EH (cell line): ENCODE measurements at places on chromosomes 7 and 10.

DNA sequence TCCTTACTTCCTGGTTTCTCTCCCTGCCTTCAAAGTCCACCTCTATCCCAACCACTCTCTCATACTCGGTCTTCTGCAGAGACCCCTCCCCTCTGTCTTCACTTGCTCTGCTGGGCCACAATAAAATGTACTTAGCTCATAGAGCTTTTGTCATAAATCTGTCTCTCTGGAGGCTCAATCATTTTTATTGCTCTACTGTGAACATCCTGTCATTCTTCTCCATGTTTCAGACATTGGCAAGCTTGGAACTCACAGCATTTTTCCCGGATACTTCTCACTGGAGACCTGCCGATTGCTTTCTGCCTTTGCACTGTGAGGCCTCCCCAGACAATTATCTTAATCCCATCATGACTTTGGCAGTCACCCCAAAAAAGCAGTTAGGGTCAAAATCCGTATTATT, 192.3 kb upstream of the ZMIZ1 start:
- DNase-seq, result no peak

GRCh38 chr7:69603351-69603750, 5.1 kb downstream of the AUTS2 start:
- DNase-seq, result no peak

GRCh38 chr10:103021900-103022293, 103.8 kb downstream of the CNNM2 start:
- peak; percentile 64 for DNase-seq

DNA sequence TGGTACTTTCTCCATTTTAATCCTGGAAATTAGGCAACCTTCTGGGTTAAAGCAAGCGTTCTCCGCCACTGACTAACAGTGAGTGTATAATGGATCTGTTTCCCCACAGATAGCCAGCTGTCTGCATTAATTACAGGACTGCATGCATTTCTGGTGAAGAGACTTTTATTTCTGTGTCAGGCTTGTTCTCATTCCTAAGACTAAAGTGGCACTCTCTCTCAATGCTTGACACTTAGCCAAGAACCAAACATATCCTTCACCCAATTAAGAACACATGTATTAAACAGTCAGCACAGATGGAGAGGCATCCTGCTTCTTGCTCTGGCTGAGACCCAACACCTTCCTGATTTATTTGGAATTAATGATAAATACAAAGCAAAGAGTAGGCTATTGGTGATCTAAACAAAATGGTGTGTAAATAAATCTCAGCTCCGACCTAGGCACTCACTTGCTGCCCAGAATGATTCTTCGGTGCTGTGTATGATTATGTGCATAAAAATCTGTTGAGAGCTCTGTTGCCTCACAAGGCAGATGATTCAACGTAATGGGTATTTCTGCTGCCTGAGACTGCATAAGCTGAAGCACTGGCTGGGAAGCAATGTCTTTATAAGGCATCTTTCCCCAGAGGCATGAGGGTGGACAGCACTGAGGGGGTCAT, 16.8 kb downstream of the CALU start:
- peak; percentile 98 for DNase-seq

DNA sequence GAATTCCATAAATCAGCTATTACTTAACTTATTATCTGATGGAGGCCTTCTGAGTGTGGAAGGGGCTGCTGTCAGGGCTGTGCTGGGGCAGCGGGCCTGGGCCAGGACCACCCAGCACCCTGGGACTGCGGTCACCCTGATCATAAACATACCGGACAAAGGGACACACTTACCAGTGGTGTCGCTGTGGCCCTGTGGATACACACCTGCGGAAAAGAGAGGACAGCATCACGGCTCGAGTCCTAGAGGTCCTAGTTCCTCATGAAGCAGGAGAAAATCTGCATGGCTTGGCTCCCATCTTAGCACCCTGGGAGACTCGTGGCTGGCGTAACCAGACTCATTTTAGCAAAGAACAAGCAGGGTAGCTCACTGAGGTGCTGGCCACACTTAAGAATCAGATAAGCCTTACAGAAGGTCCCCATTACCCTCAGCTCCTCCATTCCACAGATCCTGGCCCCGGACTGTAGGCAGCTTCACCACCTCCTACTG, 17.7 kb downstream of the IL15RA start:
- no peak for DNase-seq

DNA sequence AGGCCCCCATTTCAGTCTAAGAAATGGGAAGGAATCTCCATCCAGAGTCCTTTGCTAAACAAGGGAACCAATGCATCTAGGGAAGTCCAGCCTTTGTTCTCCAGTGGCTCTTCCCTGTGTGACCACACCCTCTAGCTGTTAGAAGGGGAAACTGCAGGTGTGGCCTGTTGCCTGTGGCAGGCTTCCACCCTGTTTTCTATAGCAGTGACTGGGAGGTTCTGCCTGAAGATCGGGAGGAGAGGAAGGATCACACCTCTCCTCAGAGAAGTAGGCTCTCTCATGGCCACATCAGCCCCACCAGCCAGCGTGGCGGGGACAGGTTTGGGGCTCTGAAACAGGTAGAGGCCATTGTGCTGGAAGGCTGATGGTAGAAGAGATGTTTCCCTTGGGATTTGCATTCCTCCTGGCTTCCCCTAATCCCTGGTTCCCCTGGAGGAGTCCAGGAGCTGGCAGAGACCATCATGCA, 47.7 kb upstream of the TRIM8 start:
- DNase-seq, result peak; percentile 68

DNA sequence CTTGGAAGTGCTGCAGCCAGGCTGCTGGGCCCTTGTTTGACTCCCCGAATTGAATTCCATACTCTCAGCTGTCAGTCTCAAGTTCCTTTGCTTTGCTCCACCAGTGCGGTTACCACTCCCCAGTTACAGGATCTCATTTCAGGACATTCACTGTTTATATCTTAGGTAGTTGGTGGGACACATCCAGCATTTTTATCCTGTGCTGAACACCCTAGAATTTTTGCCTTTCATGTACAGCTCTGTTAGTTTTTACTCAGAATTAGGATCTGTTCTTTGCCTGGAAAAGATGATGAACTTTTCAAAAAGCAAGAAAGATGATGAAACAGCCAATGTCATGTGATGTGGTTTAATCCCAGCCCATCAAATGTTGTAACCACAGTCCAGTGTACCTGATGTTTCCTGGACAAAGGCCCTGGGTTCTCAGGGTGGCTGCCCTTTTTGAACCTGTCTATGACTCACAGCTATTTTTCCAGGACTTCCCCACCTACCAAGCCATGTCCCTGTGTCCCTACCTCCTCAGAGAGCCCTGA, 149.7 kb downstream of the NOC3L start:
- DNase-seq, result no peak

GRCh38 chr10:133474027-133474426, 20.3 kb downstream of the SCART1 start:
- no peak for DNase-seq

DNA sequence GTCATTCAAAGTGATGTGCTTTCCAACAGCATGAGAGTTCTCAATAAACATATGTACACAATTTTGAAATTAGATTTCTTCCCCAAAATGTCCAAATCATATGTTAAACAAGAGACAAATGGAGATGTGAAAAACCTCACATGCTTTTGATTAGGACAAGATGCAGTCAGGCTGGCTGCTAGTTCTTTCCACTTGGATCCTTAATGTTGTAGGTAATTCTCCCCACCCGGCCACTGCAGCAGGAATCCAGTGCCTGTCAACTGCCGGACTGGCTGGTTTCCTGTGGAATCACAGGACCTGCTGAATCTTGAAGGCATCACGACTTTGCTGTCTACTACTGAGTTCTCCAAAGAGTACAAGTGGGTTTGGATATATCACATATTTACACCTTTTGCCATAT, 138.6 kb upstream of the AKR1E2 start:
- DNase-seq, result no peak

DNA sequence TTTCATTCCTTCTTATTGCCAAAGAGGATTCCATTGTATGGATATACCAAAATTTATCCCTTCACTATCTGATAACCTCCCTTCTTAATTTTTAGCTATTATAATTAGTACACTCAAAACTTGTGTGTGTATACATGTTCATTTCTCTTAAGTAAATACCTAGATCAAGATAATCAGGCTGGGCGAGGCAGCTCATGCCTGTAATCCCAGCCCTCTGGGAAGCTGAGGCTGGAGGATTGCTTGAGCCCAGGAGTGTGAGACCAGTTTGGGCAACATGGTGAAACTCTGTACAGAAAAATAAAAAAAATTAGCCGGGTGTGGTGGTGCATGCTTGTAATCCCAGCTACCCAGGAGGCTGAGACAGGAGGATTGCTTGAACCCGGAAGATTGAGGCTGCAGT, 15.8 kb upstream of the ACHE start:
- DNase-seq, result no peak

- DNase-seq, result no peak
Observed at GRCh38 chr10:128042131-128042610, 84.1 kb downstream of the MKI67 start.

- DNase-seq, result peak; percentile 98
Observed at GRCh38 chr7:83468251-83468739, 180.6 kb downstream of the SEMA3E start.

DNA sequence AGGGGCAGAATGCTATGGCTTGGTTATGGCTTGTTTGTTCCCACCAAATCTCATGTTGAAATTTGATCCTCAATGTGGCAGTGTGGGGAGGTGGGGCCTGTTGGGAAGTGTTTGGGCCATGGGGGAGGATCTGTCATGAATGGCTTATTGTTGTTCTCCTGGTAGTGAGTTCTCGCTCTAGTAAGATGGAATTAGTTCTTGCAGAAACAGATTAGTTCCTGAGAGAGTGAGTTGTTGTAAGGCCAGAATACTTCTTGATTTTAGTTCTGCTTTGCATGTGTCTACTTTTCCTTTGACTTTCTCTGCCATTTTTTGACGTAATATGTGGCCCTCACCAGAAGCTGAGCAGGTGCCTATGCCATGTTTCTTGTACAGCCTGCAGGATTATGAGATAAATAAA, 188.2 kb downstream of the KIF20B start:
- DNase-seq, result no peak

GRCh38 chr7:78052112-78052511, 253.5 kb downstream of the PHTF2 start:
- DNase-seq, result no peak

DNA sequence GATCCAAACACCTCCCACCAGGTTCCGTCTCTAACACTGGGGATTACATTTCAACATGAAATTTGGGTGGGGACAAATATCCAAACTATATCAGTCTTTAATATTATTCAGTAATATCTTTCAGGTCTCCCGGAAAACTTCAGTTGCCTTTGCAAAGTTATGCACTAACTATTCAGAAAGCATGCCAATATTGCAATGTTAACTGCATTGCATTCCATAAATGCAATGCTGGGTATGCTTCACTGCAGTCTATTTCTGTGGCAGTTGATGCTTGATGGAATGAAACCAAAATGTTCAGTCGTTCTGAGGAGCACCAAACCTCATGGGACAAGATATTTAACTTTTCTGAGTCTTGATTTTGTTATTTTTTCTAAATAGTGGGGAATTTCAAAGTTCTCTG, 147.5 kb downstream of the SLC16A9 start:
- DNase-seq, result no peak

- DNase-seq, result peak; percentile 64
Observed at GRCh38 chr10:12214763-12215218, 18.8 kb downstream of the CDC123 start.

DNA sequence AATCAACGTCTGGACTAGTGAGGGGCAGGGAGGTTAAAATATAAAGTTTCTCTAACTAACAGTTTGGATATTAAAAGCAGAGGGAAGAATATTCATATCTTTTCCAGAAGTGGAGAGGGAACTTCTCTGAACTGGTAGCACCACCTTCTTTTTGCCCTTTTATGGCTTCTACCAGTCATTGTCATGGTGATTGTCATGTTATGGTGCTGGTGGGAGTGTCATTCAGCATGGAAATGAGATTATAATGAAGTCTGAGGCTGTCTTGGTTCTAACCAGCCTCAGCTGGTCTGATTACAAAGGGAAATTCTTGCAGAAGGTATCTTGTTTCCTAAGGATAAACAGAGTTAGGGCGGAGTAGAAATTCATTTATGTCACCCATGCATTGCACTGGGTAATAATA, 523.8 kb downstream of the ZWINT start:
- DNase-seq, result no peak

- no peak for DNase-seq
Observed at GRCh38 chr10:86486856-86487255, 34.7 kb downstream of the WAPL start.

DNA sequence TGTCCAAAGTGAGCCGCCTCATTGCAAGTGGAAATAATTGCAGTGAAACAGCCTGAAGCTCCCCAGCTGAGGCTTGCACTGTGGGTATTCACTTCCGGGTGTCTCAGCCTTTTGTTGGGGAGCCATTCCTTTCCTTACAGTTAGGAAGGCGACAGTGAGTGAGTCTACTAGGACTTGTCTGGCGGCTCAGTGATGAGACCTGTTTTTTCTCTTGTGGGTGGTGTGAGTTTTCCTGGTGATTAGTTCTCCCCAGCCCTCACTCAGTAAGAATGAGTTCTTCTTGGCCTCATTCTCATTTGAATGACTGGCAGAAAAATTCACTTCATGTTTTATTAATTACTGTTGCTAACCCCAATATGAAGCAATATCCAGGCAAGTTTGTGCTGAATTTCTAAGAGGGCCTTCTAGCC, 2.6 kb downstream of the PGAM1 start:
- DNase-seq, result peak; percentile 47

GRCh38 chr7:156656598-156656997, 16.0 kb downstream of the RNF32 start:
- DNase-seq, result no peak
